Esophagus muscularis mucosa (tissue), 4 donors: ENCODE measurements at places on chromosomes 3 and 15.

GRCh38 chr3:10416730-10417300, 88.6 kb downstream of the ATP2B2 start:
- DNase-seq, result no peak

DNA sequence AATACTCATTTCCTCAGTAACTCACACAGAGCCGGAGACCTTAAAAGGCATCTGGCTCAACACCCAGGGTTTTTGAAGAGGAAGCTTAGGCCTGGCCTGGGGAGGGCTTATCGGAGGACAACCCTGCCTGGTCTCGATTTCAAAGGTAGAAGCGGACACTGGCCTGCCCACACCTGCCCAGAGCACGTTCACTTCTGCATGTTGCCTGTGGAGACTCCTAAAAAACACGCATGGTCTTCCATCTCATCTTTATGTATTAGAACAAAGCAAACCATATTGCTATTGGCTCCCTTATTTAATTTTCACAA, 55.5 kb upstream of the FURIN start:
- no peak for DNase-seq

DNA sequence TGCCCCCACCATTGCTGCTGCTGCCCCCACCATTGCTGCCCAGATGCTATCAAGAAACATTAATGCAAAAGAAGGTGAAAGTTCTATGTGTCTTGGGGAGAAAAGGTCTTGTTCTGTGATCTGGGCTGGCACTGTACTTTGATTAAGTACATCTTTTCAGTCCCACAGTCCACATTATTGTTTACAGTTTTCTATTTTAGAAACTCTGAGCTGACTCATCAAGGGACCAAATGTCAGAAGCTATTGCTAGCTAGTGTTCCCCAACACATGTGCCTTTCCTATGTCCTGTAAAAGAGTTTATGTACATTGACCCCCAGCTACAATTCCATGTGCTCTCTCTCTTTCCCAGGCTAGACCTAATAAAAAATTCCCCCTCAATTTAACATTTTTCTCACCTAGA, 264.7 kb upstream of the NECTIN3 start:
- no peak for DNase-seq

DNA sequence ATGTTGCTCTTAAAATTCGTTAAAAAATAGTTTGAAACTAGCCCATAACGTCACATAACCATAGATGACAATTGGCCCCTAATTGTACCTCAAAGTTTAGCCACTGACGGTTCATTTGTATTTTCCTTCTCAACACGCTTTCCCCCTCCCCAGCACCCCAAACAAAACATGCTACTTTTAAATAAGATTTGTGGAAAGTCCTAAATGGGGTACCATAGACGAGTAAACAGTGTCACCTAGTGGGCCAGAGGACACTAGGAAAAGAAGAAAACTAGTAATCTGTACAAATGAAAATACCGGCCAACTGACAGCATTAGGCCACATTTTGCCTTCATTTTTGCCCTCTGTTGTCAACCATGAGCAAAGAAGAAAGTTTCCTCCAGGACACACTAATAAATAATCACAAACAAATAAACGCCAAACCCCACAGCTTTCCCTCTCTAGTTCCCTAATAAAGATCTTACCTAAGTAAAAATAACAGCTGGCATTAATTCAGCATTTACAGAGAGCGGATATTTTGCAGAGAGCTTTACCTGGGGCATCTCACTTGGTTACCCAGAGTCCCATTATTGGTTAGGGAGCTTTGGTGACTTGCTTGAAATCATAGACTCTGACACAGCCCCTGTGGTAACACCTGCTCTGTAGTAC, 175.1 kb upstream of the ATP11B start:
- no peak for DNase-seq

DNA sequence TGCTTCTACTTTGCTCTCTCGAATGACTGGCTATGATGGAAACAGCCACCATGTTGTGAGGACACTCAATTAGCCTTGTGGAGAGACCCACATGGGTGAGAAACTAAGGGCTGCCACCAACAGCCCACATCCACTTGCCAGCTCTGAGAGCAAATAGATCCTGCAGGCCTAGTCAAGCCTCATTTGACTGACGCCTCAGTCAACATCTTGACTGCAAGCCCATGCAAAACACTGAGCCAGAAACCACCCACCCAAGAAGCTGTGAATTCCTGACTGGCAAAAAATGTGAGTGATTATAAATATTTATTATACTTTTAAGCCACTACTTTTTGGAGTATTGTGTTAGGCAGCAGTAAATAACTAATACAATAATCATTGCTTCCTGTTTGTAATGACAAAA, 58.4 kb downstream of the NOX5 start:
- DNase-seq, result no peak

- no peak for DNase-seq
Measured at GRCh38 chr3:146589899-146590508, 15.1 kb downstream of the PLSCR5 start.

GRCh38 chr3:182479419-182480336, 313.6 kb upstream of the ATP11B start:
- DNase-seq, result no peak

DNA sequence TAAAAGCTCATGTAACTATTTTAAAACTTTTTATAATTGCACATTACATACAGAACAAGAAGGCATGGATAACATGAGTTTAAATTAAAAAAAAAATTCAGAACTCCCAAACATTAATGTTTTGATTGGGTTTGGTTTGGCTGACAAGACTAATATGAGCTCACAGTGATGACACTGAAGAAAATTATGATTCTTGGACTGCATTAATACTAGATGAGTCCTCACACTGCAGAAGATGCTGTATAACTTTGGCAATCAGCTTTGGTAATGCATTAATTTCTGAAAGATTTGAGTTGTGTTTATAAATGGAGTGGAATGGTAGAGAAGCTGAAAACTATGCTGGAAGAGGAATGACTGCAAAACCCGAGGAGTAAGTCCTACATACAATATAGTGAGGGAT, 358.9 kb downstream of the PLCL2 start:
- DNase-seq, result no peak

- no peak for DNase-seq
Measured at GRCh38 chr3:192848371-192849233, 69.1 kb downstream of the MB21D2 start.

DNA sequence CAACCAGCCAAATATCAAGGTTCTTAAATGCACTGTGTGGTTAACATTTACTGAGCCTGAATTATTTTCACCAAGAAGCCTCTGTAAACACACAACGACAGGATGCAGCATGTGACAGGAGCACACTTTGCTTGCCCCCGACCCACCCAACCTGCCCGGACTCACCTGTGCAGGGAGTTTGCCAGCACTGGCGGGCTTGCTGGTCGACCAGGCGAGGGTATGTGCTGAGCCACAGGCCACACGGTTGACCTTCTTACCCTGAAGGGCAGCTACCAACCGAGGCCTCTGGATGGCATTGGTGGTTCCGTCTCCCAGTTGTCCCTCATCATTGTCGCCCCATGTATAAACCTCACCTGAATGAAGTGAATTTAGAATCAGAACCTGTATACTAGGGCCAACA, 25.7 kb upstream of the OCA2 start:
- no peak for DNase-seq

DNA sequence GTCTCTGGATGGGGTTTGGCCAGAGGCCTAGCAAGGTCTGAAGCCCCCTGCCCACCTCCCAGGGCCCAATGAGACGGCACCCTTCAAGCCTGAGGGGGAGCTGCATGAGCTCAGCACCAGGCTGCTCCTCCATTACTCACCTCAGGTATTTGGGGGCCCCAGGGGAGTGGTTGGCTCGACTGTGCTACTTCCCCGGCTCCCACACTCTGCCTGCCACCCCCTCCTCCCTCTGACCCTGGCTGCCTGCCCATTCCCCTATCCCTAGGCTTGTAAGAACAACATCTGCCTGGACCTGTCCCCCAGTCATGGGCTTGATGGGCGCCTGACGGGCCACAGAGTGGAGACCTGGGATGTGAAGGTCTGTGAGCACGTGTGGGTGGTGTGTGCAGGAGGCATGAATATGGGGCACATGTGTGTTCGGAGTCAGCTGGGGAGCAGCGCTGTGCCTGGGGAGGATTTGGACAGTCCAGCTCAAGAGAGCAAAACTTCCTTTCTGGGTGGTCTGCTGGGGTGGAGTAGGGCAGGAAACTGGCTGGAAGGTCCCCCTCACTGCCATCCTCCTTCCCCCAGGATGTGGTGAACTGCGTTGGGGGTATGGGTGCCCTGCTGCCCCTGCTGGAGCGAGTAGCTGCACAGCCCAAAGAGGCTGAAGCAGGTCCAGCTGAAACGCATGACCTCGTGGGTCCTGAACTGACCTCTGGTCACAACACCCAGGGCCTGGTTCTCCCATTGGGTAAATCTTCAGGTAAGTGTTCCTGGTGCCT, 17.4 kb downstream of the NBEAL2 start:
- no peak for DNase-seq

GRCh38 chr15:91118817-91119590, 18.9 kb downstream of the SV2B start:
- no peak for DNase-seq

GRCh38 chr15:96325541-96326327, 4.8 kb upstream of the NR2F2 start:
- no peak for DNase-seq

- no peak for DNase-seq
Measured at GRCh38 chr3:182244222-182244971, 532.7 kb downstream of the SOX2 start.
